ENCODE measurements at places on chromosomes 16 and 17. TPM values are rescaled to one million over a fixed set of nuclear protein-coding genes. Genes with fewer than 3 reads are reported as not detected.
A peak's percentile ranks its signal among the peaks of the same experiment; 100 is the strongest.

Gene MARVELD3
- total RNA-seq, result not detected

Gene TBC1D3G
- not detected for total RNA-seq

Gene ECI1
- total RNA-seq, result 48.9 TPM

Gene RHBDF2
- 42.1 TPM for total RNA-seq

Gene AIPL1
- not detected for total RNA-seq

Gene CD300LB
- total RNA-seq, result not detected

Gene CDRT15
- not detected for total RNA-seq

Gene HBA2
- total RNA-seq, result not detected

Gene MT4
- total RNA-seq, result not detected

Gene EME2
- total RNA-seq, result 22.3 TPM

Gene ZG16
- total RNA-seq, result not detected

Gene ZNF624
- 4.5 TPM for total RNA-seq

Gene PLEKHG4
- 12.8 TPM for total RNA-seq

Gene RNU2-1
- 3,839 TPM for total RNA-seq

Gene INTS2
- 26.6 TPM for total RNA-seq

- peak overlapping the region; percentile 95 for H3K4me3 ChIP-seq
- DNase-seq, result no peak
- H3K36me3 ChIP-seq, result peaks cover 16% of the 10 kb centered on the region
These were observed 1.6 kb upstream of the SMARCD2 start for GRCh38 chr17:63843910-63844677.

GRCh38 chr16:57970970-57971369, at the start of gene CNGB1:
Gene CNGB1, minus strand, starts transcription at chr16:57971128. Its CDS starts 3,842 bp downstream, at chr16:57967286.
- DNase-seq, result no peak
- no peak within 1 kb of the TSS for H3K4me3 ChIP-seq
- no peak within 1 kb of the TSS for H3K27ac ChIP-seq
- H3K36me3 ChIP-seq, result no peaks in the 10 kb centered on the region
- H3K27me3 ChIP-seq, result no peaks in the 10 kb centered on the region
- no peaks in the 10 kb centered on the region for H3K4me1 ChIP-seq

DNA sequence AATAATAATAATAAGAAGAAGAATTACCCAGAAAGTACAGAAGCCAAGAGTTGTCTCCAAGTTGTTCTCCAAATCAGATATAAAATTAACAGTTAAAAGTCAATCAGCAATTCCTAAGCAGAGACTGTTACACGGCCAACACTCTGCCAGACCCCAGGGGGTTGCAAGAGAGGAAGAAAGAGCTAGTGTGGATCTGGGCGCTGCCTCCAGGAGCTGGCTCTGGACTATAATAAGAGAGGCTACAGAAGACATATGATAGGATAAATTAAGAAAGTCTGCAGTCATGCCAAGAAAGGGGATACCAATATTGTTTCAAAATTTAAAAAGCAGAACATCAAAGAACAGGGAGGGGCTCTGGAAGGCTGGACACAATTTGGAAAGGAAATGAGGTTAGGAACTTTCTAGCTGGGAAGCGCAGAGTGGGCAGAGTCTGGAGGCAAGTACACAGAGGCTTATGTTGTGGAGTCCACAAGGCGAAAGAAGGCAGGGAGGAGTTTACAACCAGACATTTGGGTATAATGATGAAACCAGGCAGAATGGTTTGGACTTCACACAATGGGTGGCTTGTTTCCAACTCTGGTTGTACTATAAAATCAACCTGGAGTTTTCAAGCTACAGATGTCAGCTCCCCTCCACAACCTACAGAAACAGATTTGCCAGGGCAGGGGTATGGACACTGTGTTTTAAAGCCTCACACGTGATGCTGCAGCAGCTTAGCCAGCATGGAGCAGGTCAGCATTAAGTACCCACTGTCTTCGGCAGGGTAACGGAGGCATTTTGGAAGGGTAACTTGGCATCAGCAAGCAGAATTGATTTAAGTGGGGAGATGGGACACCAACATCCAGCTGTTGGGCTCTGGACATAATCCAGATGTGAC, 49.4 kb downstream of the SLC39A11 start:
- H3K36me3 ChIP-seq, result peaks cover 7% of the 10 kb centered on the region
- no peak overlapping the region for H3K4me3 ChIP-seq
- H3K27ac ChIP-seq, result no peak overlapping the region
- H3K27me3 ChIP-seq, result no peaks in the 10 kb centered on the region
- no peaks in the 10 kb centered on the region for H3K4me1 ChIP-seq

- no peak overlapping the region for H3K4me3 ChIP-seq
- H3K27ac ChIP-seq, result no peak overlapping the region
- H3K4me1 ChIP-seq, result peaks cover 20% of the 10 kb centered on the region
- H3K36me3 ChIP-seq, result no peaks in the 10 kb centered on the region
- no peak for DNase-seq
These were observed 2.4 kb downstream of the CCDC42 start for GRCh38 chr17:8742274-8742673.

DNA sequence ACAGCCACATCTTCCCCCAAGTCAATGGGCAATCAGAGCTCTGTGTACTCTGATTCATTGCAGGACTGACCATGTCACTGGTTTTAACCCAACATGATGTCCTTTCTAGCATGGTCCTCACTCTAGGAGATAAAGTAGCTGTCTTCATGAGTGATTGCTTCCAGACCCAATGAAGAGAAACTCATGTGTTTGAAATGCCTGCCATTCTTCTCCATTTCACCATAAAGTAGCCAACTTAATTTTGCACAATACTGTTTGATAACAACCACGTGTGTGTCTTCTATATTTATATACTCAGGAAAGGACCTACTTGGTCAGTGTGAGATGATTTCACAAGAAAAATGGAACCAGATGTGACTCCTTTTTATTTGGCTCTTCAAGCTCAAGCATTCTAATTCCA, 172.5 kb downstream of the AXIN2 start:
- H3K27me3 ChIP-seq, result peaks cover 8% of the 10 kb centered on the region
- no peak overlapping the region for H3K27ac ChIP-seq
- H3K36me3 ChIP-seq, result no peaks in the 10 kb centered on the region
- DNase-seq, result no peak
- H3K4me3 ChIP-seq, result no peak overlapping the region

- no peak overlapping the region for H3K27ac ChIP-seq
- no peak for DNase-seq
- peaks cover 9% of the 10 kb centered on the region for H3K27me3 ChIP-seq
- H3K4me3 ChIP-seq, result no peak overlapping the region
- no peaks in the 10 kb centered on the region for H3K36me3 ChIP-seq
These were observed 59.2 kb downstream of the MRM3 start for GRCh38 chr17:841313-841712.

DNA sequence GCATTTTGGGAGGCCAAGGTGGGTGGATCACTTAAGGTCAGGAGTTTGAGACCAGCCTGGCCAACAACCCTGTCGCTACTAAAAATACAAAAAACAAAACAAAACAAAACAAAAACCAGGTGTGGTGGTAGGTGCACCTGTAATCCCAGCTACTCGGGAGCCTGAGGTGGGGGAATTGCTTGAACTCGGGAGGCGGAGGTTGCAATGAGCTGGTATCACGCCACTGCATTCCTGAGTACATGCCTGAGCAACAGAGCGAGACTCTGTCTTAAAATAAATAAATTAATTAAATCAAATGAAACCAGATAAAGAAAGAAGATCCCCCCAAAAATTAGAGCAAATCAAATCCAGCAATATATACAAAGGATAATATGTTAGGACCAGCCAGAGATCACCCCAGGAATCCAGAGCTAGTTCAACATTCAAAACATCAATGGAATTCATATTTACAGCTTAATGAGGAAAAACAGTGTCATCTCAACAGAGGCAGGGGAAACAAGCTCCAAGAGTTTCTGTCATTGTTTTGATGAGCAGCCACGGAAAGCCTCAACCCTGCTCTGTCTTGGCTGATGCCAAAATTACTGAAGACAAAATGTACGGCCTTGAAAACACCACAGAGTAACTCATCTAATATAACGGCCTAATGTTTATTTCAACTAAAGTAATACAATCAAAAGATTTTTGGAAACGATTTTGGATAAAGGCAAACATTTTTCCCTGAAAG, 3.7 kb downstream of the PEMT start:
- no peaks in the 10 kb centered on the region for H3K36me3 ChIP-seq
- H3K4me1 ChIP-seq, result peaks cover 15% of the 10 kb centered on the region
- H3K27ac ChIP-seq, result no peak overlapping the region
- no peaks in the 10 kb centered on the region for H3K27me3 ChIP-seq

- H3K36me3 ChIP-seq, result peaks cover 12% of the 10 kb centered on the region
- H3K27me3 ChIP-seq, result no peaks in the 10 kb centered on the region
- H3K4me1 ChIP-seq, result peaks cover 31% of the 10 kb centered on the region
- no peak overlapping the region for H3K4me3 ChIP-seq
- H3K27ac ChIP-seq, result peak overlapping the region; percentile 58
These were observed 22.1 kb upstream of the IL17C start for GRCh38 chr16:88616320-88616719.

GRCh38 chr17:45364531-45365390, 47.9 kb upstream of the MAP3K14 start:
- H3K27ac ChIP-seq, result no peak overlapping the region
- H3K36me3 ChIP-seq, result no peaks in the 10 kb centered on the region
- no peak for DNase-seq

DNA sequence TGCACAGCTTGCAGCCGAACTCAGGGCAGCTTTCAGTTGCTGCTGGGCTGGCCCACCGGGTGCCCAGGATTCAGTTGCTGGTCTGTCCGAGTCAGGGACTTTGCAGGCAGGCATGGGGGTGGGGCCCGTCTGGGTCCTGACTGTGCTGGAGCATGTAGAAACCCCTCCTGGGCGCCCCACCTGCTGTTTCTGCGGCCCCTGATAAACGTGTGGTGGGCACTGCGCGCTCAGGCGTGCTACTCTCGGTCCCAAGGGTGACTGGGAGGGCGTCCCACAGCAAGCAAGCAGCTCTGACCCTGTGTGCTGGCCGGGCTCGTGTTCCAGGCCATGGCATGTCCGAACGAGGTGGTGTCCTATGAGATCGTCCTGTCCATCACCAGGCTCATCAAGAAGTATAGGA, 12.6 kb downstream of the TSC2 start:
- peaks cover under 1% of the 10 kb centered on the region for H3K4me1 ChIP-seq
- no peak for DNase-seq
- no peaks in the 10 kb centered on the region for H3K27me3 ChIP-seq
- peaks cover 4% of the 10 kb centered on the region for H3K36me3 ChIP-seq
- no peak overlapping the region for H3K27ac ChIP-seq

GRCh38 chr17:82424001-82424862, 5.8 kb upstream of the OGFOD3 start:
- DNase-seq, result peak; percentile 74
- H3K4me3 ChIP-seq, result no peak overlapping the region
- no peaks in the 10 kb centered on the region for H3K27me3 ChIP-seq
- H3K27ac ChIP-seq, result peak overlapping the region; percentile 35
- H3K4me1 ChIP-seq, result peaks cover 26% of the 10 kb centered on the region

- DNase-seq, result peak; percentile 43
- peaks cover 25% of the 10 kb centered on the region for H3K4me1 ChIP-seq
- H3K27me3 ChIP-seq, result no peaks in the 10 kb centered on the region
- no peak overlapping the region for H3K4me3 ChIP-seq
- peaks cover 4% of the 10 kb centered on the region for H3K36me3 ChIP-seq
These were observed 3.8 kb upstream of the CBFB start for GRCh38 chr16:67025210-67025550.

DNA sequence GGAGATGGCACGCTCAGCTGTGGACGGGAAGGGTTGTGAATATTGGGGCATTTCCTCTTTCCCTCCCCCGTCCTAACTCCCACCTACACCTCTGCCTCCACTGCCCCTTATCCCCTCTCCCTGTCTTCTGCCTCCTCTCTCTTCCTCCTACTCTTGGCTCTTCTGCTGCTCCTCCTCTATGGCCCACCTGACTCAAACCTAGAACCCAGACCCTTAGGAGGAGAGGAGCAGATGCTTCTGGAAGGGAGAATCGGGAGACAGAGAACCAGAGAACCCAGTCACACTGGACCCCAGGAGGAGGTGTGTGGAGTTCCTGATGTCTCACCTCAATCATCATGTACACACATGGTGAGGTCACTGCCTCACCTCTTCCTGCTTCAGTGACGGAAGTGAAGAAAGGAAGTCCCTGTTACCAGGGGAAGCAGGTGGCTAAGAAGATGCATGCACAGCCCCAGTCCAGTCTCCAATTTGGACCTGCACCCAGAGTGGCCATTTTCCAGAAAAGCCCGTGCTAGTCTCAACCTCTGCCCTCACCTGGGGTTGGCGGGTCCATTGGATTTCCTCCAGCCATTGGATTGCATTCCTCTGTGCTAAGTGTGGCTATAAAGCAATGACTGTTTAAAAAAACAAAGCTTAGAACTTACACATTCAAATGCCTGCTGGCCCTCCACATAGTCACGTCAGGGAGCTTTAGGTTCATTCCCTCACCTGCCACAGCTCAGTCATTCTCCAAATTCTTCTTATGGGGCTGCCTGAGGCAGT, 4.0 kb downstream of the RNF222 start:
- H3K4me1 ChIP-seq, result peaks cover 12% of the 10 kb centered on the region

DNA sequence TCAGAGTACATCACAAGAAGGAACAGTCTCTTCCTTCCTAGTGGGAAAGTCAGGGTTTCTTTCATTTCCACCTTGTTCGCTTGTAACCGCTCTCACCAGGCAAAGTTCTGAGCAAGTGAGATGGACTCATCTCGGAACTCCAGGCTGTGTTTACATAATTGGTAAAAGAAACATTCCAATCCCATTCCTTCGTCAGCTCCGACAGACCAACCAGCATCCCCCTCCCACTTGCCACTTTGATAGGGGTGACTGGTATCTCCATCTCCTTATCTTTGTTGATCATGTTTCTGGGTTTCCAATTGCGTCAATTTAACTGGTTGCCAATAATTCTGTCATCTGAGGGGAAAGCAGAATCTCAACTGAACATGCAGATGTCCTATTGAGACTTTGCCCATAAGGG, 36.8 kb upstream of the LYRM9 start:
- DNase-seq, result no peak
- H3K4me3 ChIP-seq, result no peak overlapping the region
- no peak overlapping the region for H3K27ac ChIP-seq
- no peaks in the 10 kb centered on the region for H3K4me1 ChIP-seq
- peaks cover 22% of the 10 kb centered on the region for H3K27me3 ChIP-seq

- H3K4me1 ChIP-seq, result peaks cover 22% of the 10 kb centered on the region
- H3K27ac ChIP-seq, result peak overlapping the region; percentile 77
- no peaks in the 10 kb centered on the region for H3K27me3 ChIP-seq
- H3K36me3 ChIP-seq, result peaks cover 12% of the 10 kb centered on the region
- peak; percentile 88 for DNase-seq
- peak overlapping the region; percentile 87 for H3K4me3 ChIP-seq
These were observed 13.0 kb downstream of the SARM1 start for GRCh38 chr17:28384281-28385036.

DNA sequence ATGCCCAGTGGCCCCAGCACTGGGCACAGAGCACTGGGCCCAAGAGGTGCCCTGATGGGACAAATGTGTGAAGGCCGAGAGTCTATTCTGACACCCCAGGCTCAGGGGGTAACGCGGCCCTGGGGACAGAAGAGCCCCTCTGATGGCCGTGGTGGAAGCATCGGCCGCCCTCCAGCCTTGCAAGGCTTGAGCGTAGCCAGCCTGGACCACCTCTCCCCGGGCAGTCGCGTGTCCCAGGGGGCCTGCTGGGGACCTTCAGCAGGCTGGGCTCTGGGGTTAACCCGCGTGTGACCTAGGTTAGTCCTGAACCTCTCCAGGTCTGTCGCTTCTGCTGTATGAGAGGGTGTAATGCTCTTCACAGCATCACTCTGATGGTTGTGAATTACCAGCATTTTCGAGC, 40.8 kb downstream of the NOS2 start:
- H3K4me1 ChIP-seq, result no peaks in the 10 kb centered on the region
- H3K27ac ChIP-seq, result no peak overlapping the region
- no peak for DNase-seq

- H3K4me1 ChIP-seq, result no peaks in the 10 kb centered on the region
- peaks cover 6% of the 10 kb centered on the region for H3K27me3 ChIP-seq
These were observed 32.0 kb upstream of the CIBAR2 start for GRCh38 chr16:85144026-85144915.
